ENCODE measurements at places on chromosomes 2 and 18. TPM values are rescaled to one million over a fixed set of nuclear protein-coding genes. Genes with fewer than 3 reads are reported as not detected.

DNA sequence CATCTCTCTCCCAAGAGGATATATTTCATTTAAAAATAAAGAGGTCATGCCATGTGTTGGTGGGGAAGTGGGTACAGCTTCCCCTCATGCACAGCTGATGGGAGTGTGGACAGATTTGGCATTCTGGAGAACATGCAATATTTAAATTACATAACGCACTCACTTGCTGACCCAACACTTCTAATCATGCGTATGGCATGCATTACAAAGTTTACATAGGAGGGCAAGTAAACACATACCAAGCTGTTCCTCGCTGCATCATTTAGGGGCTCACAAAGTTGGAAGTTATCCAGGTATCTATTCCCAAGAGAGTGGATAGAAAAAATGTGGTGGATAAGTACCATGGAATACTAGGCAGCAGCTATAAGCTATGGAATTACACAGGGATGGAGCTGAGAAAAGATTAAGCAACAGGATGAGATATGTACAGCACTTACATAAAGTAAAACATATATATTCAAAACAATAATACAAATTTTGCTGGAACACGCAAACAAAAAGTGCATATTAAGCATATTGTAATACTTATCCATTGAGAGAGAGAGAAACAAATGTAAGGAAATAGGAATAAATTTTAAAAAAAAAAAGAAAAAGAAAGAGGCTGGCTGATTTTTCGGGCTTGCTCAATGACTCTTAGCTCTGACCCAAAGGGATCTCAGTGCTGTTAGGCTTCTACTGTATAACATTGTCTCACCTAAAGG lies 11.0 kb downstream of the CYP1B1 start:
- no peaks in the 10 kb centered on the region for H3K27me3 ChIP-seq
- no peaks in the 10 kb centered on the region for H3K36me3 ChIP-seq
- H3K4me3 ChIP-seq = no peak overlapping the region
- no peaks in the 10 kb centered on the region for H3K4me1 ChIP-seq
- H3K27ac ChIP-seq = no peak overlapping the region

DNA sequence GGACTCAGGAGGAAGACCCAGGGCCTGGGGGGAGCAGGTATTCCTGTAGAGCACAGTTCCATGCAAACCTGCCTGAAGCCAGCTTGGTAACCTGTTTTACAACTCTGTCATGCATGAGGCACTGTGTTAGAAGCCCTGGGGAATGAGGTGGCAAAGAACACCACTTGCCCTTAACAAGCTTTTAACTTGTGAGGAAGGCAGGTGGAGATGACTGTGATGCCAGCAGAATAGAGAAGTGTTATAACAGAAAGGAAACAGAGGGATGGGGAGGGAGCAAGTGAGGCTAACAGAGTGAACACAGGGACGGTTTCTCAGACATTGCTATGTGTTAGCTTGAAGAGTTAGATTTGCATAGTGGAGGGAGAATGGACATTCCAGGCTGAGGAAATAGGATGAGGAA lies 11.5 kb upstream of the IL1A start:
- no peak for DNase-seq
- H3K4me3 ChIP-seq = no peak overlapping the region
- H3K4me1 ChIP-seq = peaks cover 13% of the 10 kb centered on the region
- H3K27ac ChIP-seq = no peak overlapping the region
- no peaks in the 10 kb centered on the region for H3K27me3 ChIP-seq

DNA sequence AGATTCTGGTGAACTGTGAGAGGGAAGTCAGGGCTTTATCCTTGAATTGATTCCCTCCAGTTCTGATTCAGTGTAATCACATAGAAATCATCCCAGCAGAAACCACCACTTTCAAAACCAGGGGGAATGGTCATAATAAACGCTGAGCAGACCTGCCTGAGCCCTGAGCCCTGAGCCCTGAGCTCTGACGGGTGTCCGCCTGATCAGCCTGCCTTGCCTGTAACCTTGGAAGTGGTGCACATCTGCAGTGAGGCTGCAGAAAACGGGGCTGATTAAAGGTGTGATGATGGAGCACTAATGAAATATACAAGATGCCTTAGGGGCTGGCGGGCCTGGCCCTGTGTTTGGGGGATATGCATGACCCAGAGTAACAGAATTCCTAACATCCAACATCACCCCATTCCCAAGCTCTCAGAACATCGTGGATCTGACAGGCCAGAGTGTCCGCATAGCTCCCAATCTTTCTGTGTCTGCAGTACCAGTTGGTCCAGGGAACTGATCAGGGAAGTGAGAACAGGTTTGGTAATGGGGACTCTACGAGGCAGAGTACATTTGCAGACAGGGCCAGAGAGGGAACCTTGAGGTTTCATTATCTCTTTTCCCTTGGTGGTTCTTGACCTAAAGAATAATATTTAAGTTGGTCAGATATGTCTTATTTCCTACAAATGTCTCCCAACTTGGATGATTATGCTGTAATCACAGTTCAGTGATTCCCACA lies 37.8 kb downstream of the KCTD18 start:
- peaks cover 42% of the 10 kb centered on the region for H3K36me3 ChIP-seq
- H3K27me3 ChIP-seq = no peaks in the 10 kb centered on the region
- H3K4me3 ChIP-seq = no peak overlapping the region
- no peak overlapping the region for H3K27ac ChIP-seq

DNA sequence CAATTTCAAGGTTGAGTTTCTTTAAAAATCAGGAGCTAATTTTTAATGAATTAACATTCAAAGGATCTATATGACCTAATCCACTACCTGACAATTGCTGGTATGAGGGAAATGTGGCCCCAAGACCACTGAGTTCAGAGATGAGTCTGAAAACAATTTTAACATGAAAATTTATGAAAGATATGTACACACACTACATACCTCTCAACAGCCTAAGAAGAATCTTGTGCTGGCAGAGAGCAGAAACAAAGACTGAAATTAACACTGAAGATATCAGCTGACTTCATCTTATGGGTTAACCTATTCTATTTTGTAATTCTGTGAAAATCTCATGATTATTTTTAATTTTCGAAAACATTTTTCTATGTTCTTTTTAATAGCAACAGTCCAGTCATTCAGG lies 1.7 kb downstream of the FAP start:
- DNase-seq = no peak
- no peak overlapping the region for H3K4me3 ChIP-seq
- H3K27me3 ChIP-seq = no peaks in the 10 kb centered on the region
- peaks cover 19% of the 10 kb centered on the region for H3K4me1 ChIP-seq
- no peaks in the 10 kb centered on the region for H3K36me3 ChIP-seq

- H3K4me1 ChIP-seq = peaks cover 19% of the 10 kb centered on the region
- peak overlapping the region; percentile 67 for H3K4me3 ChIP-seq
- no peak for DNase-seq
- peak overlapping the region; percentile 51 for H3K27ac ChIP-seq
Observed at GRCh38 chr2:100320547-100321178, 1.6 kb downstream of the LONRF2 start.

DNA sequence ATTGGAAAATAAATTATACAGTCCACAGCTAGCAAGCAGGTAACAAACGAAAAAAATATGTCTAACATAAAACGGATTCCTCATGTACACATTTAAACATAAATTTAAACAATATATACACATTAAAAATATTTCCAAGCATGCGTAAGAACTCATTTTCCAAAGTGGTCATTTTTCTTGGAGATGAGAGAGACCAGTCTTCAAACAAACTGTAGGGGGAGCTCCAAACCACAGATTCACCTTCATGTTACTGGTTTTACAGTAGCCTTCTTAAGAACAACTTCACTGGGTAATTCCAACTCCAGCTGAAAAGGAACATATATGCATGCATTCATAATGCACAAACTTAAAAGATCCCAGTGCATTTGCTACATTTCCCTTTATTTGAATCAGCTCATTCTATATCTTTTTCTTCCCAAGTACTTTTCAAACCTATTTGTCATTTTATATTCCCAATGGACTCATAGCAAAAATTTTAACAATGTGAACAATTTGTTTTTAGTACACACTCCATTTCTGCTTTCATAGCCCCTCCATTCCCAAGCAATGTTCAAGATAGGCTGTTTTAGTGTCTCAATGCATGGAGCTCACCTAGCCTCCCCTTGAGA lies 4.7 kb upstream of the STAMBP start:
- no peaks in the 10 kb centered on the region for H3K27me3 ChIP-seq
- H3K4me1 ChIP-seq = peaks cover 8% of the 10 kb centered on the region
- no peak for DNase-seq
- no peaks in the 10 kb centered on the region for H3K36me3 ChIP-seq

NDUFB3 gene
- 38.8 TPM for total RNA-seq

DSC2 gene
- total RNA-seq = 108 TPM

UGT1A9 gene
- not detected for total RNA-seq

VAPA gene
- total RNA-seq = 210 TPM

FHOD3 gene
- total RNA-seq = 5.6 TPM
